ENCODE measurements at places on chromosomes 3 and 15.
A peak's percentile ranks its signal among the peaks of the same experiment; 100 is the strongest.

DNA sequence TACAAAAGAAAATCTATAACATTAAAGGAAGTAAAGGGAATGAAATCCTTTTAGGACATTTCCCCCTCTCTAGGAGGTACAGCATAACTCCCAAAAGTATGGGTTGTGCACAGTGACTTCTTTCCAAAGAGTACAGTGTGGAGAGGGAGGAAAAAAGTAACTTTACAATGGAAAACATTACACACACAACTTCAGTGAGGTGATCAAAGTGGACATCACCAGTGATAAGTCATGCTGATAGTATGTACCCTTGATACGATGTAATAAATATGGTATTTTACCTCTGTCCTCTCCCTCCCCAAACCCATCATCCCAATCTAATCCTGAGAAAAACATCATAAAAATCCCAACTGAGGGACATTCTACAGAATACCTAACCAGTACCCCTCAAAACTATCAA, 10.8 kb downstream of the PLD1 start:
- no peak for DNase-seq

DNA sequence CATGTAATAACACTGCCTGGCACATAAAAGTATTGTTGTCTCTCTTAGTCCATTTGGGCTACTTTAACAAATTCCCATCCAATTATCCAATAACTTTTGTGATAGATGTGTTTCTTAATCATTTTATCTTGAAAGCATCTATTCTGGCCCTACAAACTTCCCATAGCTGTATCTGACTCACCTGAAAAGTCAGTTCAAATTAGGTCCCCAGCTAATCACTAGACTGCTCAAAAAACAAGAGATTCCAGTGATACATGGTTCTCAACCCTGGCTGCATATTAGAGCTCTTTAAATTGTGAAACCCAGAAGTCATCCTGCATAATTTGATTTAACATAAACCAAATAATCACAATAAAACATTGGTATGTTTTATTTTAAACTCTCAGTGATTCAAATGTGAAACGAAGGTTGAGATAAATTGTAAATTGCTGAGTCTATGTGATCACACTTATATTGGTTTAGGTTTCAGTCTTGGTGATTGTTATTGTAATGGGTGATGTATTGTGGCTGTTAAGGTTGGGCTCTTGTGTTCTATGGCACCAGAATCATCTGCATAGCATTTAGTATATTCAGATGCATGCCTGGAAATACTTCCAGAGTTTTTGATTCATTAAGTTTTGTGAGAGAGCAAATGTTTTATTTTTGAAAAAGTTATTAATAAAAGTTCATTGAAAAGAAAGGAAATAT, 268.9 kb upstream of the KCNMB2 start:
- no peak for DNase-seq

DNA sequence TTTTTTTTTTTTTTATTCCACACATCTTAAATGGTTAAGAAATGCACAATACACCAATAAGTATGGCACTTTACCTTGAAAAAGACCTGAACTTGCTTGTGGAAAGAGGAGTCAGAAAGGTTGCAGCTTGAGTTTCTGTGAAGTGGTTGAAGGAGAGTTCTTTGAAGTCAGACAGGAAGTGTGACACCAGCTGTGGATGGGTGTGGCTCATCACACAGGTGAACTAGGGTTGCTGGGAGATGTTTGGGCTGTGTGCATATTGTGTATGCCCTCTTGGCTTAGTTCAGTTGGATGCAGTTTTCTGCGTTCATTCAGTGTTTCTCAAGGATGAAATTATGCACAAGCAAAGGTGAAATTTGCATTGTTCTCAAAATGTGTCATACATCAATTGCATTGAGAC, 6.3 kb downstream of the AEN start:
- DNase-seq, result peak; percentile 52

- no peak for DNase-seq
Measured at GRCh38 chr3:1138036-1138435, 45.2 kb downstream of the CNTN6 start.

DNA sequence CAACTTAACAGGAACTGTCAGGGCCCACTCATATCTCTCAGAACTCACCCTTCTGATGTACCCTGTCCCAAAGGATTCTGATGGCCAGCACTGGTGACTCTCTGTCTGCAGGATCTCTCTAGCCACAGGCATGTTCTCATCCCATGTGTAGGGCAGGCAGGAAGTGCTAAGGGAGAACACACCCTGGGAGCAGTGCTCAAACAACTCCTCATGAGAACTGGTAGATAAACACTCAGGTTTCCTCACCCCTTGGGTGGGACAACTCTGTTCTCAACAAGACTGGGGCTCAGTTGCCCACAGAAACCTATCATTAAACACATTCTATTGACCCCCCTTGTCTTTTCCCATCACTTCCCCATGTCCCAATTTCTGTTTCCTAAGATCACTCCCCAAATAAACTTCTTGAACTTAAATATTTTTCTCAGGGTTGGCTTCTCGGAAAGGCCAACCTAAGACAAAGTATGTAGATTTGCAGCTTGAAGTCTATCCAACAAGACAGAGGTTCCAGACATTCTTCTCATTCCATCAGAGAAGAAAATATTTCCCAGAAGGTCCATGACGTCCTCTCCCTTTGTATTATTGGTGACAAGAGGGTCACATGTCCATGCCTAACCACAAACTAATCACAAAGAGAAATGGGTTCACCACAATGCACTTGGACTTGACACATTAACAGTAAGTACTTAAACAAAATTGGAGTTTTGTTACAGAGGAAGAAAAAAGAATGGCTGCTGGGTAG, 276.6 kb upstream of the GADL1 start:
- no peak for DNase-seq

DNA sequence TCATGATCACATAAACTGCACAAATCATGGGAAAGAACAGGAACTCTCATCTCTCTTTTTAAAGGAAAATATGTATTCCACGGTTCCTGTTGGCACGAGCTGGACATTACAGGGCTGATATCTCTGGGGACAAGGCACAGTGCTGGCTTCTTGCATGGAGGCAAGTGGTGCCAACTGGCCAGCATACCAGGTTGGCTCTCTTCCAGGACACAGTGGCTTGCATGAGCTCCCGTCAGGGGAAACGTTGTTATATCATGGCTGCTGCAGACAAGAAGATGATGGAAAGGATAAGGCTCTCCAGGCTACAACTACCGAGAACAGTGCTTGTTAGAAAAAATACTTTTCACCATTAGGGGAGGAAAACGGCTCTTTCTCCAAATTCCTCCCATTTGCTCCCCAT, 283.9 kb downstream of the RORA start:
- DNase-seq, result no peak

GRCh38 chr3:31645256-31645655, 112.5 kb downstream of the STT3B start:
- DNase-seq, result no peak

DNA sequence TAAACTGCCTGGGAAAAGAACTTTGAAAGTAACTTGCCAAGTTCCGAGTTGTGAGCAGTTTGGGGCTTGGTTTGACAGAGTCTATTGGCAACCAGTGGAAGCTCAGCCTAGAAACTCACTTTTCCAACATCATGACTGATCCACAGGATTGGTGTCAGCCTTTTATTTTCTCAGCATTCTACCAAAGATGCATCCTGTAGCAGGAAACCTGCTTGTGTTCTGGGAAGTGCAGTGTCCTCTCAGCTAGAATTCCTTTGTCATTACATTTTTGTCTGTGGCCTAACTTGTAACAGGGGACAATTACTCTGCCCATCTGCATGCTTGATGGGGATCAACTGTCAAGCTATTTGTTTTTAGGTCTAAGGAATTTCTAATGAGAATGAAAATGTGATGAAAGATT, 116.7 kb upstream of the LMOD3 start:
- no peak for DNase-seq

- DNase-seq, result no peak
Measured at GRCh38 chr15:65509321-65509720, 8.2 kb downstream of the DPP8 start.

DNA sequence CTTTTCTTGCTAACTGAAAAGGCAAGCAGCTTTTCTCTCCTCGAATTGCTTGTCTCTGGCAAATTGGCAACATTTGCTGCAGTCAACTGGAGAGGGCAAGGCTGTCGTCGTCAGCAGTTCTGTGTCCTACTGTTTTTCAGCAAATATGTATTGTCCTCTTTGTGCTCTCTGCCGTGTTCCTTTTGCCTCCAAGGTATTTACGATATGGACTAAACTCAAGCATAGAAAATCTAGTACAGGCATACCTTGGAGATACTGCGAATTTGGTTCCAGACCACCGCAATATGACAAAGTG, 558 bp upstream of the SLC30A4 start:
- DNase-seq, result no peak

DNA sequence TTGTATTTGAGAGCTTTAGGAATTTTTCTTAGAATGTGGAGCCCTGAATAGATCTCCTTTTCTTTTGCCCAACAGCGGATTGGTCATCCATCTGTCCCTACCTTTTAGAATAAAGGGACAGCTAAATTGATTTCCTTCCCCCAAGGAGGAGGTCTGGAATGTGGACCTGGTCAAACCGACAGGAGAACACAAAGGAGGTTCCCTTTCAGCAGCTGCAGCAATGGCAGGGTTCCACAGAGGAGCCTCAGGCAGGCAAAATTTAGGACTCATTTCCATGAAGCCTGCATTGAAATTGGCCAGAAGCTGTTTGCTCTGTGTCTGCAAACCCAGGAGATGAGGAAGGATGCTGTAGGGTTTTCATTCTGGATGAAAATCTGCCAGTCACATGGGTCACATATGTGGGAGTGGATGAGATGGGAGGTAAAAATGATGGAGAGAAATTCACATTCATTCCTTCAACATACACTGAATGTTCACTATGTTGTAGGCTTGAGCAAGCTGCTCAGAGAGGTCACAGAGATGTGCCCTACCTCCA, 77.3 kb downstream of the LRTM1 start:
- DNase-seq, result no peak

GRCh38 chr15:58019503-58020376, 45.8 kb downstream of the ALDH1A2 start:
- no peak for DNase-seq

DNA sequence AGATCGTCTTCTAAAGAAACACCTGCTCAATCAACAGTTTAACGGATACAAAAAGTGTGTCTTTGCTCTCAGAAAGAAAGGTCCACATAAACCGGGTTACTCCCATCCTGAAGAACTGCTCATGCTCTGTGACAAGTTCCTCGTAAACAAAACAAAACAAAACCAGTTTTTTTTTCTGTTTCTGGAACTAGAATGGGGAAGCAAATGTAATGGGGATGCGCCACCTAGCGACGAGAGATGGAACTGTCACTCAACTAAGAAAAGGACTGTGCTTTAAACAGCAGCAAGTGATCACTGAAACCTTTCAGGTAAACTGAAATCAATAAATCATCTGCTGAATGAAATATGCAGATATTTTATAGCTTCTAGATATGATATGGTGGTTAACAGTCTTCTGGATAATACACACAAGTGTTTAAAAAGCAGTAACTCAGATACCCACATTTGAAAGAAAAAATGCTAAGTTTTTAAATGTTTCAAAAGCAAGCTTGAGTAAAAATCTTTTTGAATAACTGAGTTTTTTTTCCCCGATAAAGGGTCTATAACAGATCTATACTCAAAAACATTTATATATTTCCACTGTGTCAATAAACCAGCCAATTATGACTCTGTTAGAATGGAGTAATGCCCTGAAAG, 10.9 kb downstream of the TM2D3 start:
- peak; percentile 53 for DNase-seq

GRCh38 chr3:176521531-176522175, 675.6 kb downstream of the TBL1XR1 start:
- DNase-seq, result no peak

DNA sequence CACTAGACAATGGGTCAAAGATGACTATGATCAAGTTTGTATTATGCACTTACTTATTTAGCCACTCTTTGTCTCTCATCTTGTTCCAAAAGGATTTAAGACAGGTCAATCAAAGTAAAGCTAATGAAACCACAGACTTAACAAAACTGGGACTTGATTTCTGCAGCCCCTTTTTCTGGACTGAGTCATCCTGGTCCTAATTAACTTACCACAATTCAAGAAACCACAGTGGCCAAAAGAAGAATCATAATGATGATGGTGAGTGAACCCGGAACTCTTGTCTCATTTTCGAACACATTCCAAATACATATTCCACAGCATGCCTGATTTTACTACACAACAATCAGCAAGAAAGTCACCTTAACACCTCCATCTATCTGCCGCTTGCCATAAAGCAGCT, 1333.0 kb downstream of the ROBO1 start:
- DNase-seq, result no peak

GRCh38 chr3:133989936-133990702, 39.6 kb downstream of the SLCO2A1 start:
- DNase-seq, result no peak

GRCh38 chr3:30535525-30535924, 70.9 kb upstream of the TGFBR2 start:
- DNase-seq, result no peak

DNA sequence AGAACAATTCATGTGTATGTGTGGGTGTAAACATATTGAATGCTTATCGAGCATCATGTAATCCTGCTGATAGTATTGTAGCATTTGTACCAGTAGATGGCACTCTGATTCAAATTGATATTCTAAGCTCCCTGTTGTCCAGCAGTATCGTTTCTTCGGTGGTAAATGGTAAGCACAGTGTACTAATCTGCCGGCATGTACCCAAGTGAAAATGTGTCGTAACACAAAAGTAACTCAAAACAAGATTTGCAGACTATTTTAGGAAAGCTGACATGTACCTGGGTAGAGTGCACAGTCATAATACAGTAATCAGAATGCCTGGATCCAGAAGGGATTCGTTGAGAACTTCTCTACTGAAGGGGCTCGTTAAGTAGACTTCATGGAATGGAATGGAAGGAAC, 31.7 kb upstream of the MNS1 start:
- DNase-seq, result no peak

- no peak for DNase-seq
Measured at GRCh38 chr3:107369791-107370190, 7.4 kb upstream of the CCDC54 start.

DNA sequence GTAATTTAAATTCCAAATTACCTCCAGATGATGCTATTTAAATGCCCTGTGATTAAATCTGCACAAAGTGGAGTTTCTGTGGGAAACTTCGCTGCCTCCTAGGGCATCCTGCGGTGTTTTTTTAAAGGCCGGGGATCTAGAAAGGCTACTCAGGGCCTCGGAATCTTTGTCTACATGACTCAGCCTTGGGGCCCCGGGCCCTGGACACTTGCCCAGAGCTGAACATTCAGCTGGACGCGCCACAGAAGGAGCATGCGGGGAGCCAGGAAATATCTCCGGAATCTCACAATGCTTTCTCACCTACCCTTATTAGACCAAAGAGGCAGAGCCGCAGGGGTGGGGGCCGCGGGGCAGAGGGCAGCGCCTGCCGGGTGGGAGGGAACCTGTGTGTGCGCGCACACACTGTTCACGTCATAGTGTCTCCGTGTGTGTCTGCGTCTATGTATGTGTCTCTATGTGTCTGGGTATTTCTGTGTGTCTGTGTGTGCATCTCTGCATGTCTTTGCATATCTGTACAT, 145.5 kb upstream of the TPM1 start:
- DNase-seq, result no peak

DNA sequence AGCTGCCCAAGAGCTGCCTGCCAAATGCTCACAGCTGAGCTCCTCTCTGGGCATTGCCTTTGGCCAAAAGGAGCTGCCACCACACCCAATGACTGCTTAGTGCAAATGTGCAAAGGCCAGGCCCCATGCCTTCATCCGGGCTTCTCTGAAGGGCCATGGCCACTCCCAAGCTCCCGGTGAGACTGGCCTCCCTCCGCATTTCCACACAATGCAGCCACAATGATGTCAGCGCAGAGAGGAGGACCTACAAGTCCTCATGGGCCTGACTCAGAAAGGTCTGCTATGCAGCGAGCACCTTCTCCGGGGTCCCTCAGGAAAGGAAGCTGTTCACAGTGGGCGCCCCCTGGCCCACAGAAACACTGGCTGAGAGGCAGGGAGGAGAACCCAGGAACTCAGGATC, 12.7 kb downstream of the OXTR start:
- DNase-seq, result no peak
